Right renal pelvis (tissue), 4 donors: ENCODE measurements at places on chromosomes 16 and 17. TPM values are rescaled to one million over a fixed set of nuclear protein-coding genes. Genes with fewer than 3 reads are reported as not detected.

DNA sequence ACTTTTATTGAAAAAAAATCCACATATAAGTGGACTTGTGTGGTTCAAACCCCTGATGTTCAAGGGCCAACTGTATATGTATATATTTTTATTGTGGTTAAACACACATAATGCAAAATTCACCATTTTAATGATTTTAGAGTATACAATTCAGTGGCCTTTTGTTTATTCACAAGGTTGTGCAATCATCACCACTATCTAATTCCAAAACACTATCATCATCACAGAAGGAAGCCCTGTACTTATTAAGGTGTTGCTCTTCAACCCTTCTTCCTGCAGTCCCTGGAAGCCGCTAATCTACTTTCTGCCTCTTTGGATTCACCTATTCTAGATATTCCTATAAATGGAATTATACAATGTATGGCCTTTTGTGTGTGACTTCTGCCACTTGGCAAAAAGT, 23.0 kb downstream of the MAP2K6 start:
- DNase-seq: no peak

- no peak for DNase-seq
These were observed 23.2 kb upstream of the SLC5A11 start for GRCh38 chr16:24822542-24822941.

GRCh38 chr17:66733759-66734158, 101.2 kb upstream of the CACNG5 start:
- DNase-seq: no peak

- DNase-seq: no peak
These were observed 7.3 kb upstream of the CBX8 start for GRCh38 chr17:79803997-79804855.

The CFAP52 gene
- 2.2 TPM for polyA plus RNA-seq

DNA sequence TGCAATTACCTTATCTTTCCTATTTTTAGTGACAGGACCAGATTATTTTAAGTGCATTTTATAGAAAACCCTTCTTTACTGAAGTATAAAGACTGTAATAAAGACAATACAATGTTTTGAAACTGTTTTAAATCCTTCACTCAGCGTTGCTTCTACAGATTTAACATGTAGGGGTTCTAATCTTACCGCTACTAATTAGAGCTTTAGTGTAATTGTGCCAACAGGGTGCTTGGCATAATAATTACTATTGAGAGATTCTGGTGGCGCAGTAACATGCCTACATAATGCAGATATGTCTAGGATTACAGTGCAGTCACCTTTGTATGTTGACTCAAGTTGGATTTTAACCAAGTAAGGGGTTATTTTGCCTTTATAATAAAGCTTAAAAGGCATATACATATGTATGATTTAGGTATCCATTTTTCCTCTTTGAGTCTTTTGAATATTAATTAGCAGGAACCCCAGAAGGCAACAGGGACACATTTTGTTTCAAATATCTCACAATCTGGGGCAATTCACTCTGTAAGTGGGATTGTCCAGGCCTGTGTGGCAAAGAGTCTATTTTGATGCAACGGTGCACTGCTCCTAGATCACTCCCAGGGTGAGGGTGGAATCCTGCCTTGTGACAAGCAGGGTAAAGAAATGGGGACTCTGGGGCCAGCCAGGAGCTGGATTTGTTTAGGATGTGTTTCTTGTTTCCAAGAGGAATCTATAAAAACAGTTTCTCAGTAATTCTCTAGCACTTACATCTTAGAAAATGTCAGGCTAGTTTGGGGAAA, 604.7 kb upstream of the SALL1 start:
- no peak for DNase-seq

GRCh38 chr17:55285340-55286301, 20.9 kb downstream of the HLF start:
- DNase-seq: no peak

DNA sequence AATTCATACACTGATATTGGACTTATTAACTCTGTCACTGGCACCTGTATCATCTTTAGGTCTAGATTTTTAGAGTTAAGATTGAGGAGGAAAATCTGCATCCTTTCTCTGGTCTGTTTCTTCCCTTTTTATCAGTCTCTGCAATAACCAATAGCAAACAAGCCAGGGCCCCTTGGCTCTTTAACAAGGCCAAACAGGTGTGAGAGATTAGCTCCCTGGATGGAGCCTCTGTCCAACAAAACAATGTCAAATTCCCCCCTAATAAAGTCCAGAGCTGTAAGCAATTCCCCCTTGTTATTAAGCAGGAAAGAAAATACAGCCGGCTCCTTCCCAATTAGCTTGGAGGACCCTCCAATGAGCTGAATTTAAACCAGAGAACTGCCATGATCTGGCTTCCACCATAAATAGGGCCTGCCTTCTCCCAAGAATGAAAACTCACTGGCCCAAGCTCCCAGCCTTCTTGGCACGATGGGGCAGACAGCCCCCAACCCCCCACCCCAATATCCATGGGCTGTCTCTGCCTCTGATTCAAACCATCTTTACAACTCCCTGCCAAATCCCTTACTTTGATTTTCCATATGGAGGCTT, 56.1 kb upstream of the SOX9 start:
- DNase-seq: no peak

The GRIN2A gene
- 4.9 TPM for polyA plus RNA-seq

DNA sequence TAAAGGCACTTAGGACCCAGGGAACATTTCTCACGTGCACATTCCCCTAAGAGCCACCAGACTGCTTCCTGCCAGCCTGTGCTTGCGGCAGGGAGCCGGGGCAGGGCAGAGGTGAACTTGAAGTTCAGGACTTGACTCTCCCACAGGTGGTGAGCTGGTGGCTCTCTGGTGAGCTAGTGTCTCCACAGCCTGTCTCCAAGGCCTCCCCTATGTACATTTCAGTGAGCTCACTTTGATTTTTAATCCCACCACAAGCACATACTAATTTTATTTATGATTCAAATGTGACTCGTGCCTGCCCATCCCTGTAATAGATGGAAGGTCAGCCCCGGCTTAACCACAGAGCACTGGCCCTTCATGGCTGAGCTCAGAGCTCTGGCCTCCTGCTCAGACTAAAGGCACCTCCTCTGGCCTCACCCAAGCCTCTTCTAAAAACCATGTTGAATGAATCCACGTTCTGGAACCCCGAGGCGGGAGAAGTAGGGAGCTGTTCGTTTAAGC, 9.2 kb downstream of the SNN start:
- no peak for DNase-seq

The PARN gene
- polyA plus RNA-seq: 32.4 TPM

The MFSD11 gene
- 26.9 TPM for polyA plus RNA-seq

The BCAS3 gene
- polyA plus RNA-seq: 26.2 TPM

The PLCG2 gene
- polyA plus RNA-seq: 45.2 TPM

DNA sequence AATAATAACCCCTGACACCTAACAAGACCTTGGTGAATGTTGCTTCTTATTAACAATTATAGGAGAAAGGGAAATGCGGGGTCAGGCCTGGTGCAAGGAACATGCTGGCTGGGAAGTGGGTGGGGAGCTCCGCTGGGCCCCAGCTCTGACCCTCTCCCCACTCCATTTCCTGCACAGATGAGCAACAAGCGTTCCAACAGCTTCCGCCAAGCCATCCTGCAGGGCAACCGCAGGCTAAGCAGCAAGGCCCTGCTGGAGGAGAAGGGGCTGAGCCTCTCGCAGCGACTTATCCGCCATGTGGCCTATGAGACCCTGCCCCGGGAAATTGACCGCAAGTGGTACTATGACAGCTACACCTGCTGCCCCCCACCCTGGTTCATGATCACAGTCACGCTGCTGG, 23.0 kb downstream of the RHBDL3 start:
- DNase-seq: no peak

DNA sequence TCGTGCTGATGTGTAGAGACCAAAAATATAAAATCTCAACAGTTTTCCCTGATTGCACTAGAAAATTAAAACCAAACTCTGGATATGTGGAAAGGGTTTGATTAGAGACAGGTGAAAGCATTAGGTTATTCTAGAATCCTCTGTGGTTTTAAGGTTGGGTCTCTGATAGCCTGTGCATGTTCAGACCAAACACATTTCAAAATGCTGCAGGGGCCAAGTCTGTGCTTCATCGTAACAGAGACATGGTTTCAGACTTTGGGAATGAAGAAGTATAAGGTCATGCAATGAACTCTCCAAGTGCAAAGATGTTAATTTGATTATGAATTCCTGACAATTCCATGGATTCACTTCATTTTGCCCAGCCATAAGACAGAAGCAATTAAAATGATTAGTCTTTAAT, 261.0 kb upstream of the KCNJ16 start:
- no peak for DNase-seq

The NPTX1 gene
- polyA plus RNA-seq: 0.75 TPM

GRCh38 chr16:86252596-86252995, 257.7 kb upstream of the FOXF1 start:
- DNase-seq: no peak

GRCh38 chr17:56835264-56835585, 1.3 kb downstream of the DGKE start:
- no peak for DNase-seq

The ATF7IP2 gene
- 19.2 TPM for polyA plus RNA-seq
